ENCODE measurements at places on chromosomes 1 and 21.

GRCh38 chr1:204989266-204990058 is 53.5 kb upstream of the CNTN2 start:
- DNase-seq, result peak; percentile 10

DNA sequence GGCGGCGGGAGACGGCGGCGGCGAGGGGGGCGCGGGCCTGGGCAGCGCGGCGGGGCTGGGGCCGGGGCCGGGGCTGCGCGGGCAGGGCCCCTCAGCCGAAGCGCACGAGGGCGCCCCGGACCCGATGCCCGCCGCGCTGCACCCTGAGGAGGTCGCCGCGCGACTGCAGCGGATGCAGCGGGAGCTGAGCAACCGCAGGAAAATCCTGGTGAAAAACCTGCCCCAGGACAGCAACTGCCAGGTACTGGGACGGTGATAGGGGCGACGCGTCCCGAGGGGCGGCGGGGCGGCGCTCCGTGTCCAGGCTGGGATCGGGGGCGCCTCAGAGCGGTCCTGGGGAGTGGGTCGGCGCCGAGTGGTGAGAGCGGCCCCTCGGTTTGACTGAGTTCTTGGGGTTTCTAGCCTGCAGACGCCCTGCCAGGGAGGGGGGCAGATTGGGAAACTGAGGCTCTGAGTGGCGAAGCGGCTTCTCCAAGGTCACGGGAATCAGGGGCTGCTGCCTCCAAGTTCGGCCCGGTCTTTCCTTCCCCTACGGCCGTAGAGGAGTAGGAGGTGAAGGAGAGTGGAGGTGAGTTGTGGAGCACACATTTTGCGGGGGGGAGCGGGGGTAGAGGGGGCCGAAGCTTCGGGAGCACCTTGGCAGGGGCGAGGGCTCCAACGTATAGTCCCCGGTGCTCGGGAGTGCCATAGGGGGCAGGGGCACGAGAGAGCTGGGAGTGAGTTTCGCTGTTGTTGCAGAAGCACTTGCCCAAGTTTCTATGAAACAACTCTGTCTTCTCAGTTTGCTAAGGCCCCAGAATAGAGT is 508 bp downstream of the RAVER2 start:
- DNase-seq, result no peak

GRCh38 chr21:38286739-38287471 is 30.1 kb downstream of the KCNJ15 start:
- DNase-seq, result no peak

GRCh38 chr21:35178827-35179226 is 129.7 kb upstream of the RUNX1 start:
- DNase-seq, result no peak

DNA sequence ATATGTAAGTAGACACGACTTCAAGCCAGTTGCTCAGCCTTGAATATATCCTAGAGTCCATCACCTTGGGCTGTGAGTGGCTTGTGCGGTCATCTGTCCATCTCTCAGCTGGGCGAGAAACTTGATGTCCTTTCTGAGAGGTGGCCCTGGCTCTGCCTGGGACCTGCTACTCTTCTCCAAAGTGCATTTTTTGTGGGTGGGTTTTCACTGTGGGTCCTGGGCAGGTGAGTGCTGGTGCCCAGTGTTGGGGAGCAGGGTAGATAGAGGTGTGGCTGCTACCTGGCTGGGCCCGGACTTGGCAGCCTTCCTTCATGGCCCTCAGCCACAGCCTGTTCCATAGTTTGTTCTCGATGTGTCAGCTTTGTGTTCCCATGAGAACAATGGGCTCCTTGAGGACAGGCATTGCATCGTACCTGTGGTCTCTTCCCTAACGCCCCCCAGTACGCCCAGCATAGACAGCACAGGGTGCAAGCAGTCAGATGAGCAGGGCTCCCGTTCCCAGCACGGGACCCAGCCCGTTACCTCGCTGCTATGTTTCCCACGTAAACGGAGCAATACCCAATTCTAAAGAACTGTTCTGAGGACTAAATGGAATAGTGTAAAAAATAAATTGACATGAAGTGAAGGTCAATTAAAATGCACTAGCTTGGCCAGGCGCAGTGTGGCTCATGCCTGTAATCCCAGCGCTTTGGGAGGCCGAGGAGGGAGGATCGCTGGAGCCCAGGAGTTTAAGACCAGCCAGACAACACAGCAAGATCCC is 877 bp upstream of the SLX9 start:
- DNase-seq, result no peak

- DNase-seq, result no peak
Measured at GRCh38 chr21:44765231-44766013, 36.2 kb downstream of the UBE2G2 start.

DNA sequence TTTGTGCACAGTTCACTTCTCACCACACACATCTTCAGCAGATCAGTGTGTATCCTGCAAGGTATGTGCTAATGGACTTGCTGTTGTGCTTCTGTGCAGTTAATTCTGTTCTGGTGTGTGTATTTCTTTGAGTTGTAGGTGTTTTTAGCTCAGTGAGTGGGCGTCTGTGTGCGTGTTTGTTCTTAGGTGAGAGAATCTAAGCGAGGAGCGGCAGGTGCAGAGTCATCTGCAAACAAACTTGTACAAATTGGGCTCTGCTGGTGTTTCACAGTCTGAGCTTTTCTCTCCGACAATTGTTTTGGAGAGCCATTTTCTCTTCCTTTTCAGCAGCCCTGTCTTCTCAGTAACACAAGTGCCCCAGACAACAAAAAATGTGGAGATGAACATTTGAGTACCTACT is 43.6 kb downstream of the ACP6 start:
- no peak for DNase-seq

GRCh38 chr1:71228241-71228640 is 147.4 kb upstream of the ZRANB2 start:
- no peak for DNase-seq

GRCh38 chr1:227729881-227730629 is 5.0 kb downstream of the JMJD4 start:
- no peak for DNase-seq

GRCh38 chr21:33478182-33478581 is 1.6 kb downstream of the TMEM50B start:
- no peak for DNase-seq

DNA sequence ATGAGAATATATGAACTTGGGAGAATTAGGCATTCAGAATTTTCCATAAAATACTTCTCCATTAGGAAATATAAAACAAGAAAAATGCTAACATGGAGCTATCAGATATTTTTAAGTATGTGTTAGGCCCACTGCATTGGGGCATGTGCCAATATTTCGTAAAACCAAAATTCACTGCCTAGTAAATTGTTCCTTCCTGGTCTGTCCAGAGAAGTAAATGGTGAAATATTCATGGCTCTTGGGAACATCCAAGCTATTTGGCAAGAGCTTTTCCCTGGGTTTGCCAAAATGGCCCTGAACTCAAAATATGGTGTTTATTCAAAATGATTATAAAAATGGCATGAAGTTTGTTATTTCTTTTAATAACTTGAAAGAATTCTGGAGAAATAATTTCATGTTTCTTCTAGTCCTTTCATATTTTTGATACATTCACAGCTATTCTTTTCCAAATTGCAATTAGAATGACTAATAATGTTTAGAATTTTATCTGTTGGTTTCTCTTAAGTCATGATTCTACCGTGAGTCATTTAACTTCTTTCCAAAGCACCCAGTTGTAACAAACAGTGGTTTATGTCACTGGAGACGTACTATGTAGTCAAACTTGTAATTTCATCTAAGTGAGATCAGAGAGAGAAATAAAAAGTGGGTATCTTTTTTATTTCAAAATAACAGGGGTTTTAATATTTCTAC is 25.7 kb upstream of the SLC19A2 start:
- no peak for DNase-seq

- no peak for DNase-seq
Measured at GRCh38 chr1:6584126-6585080, 4.6 kb downstream of the ZBTB48 start.

GRCh38 chr1:162471290-162471853 is 26.2 kb upstream of the UHMK1 start:
- no peak for DNase-seq

- DNase-seq, result no peak
Measured at GRCh38 chr21:15567191-15567590, 162.6 kb upstream of the USP25 start.

DNA sequence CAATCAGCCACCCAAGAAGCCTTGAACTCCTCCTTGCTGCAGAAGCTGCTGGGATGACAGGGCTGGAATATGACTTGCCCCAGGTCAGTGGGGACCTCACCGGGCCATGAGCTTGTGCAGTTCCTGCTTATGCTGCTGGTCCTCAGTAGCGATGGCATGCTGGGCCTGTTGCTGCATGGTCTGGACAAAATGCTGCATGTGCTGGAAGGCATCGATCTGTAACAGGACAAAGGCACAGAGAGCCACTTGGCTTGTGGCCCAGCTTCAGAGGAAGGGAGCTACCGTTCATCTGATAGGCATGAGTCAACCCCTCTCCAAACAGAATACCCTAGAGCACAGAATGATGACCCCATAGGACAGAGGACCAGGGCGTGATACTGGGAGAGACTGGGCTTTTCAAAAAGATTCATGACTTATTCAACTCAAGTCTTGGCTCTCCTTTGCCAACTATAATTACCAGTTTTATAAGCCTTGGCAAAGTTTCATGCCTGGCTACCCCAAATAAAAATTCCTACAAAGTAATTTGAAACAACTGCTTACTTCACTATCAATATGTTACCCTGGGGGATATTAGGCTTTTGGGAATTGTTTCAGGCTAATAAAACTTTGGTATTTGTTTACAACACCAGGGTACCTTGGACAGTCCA is 34.7 kb upstream of the EXOSC10 start:
- no peak for DNase-seq

DNA sequence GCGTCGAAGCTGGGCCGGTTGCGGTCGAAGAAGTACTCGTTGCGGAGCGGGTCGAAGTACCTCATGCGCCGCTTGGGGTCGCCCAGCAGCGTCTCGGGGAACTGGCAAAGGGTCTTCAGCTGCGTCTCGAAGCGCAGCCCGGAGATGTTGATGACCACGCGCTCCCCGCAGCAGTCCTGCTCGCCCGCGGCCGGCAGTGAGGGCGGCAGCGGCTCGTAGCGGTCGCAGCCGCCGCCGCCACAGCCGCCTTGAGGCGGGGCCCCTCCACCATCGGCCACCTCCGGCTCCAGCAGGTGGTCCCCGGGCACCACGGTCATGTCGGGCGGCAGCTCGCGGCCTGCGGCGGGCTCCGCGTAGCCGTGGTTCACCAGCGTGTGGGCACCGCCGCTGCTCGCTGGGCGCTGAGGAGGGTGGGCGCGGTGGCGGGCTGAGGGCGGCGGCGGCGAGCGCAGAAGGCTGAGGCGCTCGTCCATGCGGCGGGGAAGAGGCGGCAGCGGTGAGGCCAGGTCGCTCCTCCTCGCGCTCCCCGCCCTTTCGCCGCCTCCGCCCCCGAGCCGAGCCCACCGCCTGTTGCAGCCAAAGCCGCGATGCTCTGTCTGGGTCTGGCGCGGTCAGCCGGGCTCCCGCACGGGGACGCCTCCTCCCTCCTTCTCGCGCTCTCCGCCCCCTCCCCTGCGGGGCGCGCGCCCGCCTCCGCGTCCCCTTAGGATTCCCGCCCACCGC is at the start of gene KCNA3:
TSS of gene KCNA3 (minus strand) at position 604 of the 723 bp plus-strand sequence. CDS start at position 473, 131 bp downstream.
- no peak for DNase-seq

- no peak for DNase-seq
Measured at GRCh38 chr1:54781023-54781723, 16.9 kb upstream of the PARS2 start.

DNA sequence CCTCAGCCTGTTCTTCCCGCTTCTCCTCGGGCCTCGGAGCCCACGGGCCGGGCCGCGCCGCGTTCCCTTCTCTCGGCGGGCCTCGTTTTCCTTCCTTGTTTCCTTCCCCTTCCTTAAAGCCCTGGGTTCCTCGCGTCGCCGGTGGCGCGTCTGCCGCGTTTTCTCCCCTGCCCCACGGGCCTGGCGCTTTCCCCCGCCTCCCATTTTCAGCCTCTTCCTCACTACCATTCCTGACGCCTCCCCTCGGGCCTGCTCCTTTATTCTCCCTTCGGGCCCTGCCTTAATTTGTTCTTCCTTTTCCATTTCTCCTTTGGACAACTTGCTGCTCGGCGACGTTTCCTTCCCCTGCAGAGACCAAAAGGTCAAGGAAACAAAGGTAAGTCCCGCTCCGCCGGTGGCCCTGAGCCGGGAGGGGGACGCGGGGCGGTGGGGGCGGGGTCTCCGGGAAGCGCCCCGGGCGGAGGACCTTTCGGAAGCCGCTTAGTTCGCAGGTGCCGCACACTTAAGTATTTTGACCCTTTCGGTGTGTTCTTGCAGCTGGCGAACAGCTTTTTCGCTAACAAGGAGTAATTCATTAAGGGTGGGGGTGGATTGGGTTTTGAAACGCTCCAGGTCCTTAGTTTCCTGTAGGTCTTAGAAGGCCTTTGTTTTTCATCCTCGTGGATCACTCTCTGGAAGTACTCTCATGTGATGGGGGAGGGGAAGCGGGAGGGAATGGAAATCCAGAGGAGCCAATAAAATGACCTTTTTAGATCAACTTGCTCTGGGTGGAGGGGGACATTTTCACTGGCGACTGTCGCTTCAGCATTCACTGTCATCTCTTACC is 780 bp downstream of the YTHDF2 start:
- peak; percentile 4 for DNase-seq

- DNase-seq, result no peak
Measured at GRCh38 chr1:97145321-97145956, 423.9 kb downstream of the PTBP2 start.

DNA sequence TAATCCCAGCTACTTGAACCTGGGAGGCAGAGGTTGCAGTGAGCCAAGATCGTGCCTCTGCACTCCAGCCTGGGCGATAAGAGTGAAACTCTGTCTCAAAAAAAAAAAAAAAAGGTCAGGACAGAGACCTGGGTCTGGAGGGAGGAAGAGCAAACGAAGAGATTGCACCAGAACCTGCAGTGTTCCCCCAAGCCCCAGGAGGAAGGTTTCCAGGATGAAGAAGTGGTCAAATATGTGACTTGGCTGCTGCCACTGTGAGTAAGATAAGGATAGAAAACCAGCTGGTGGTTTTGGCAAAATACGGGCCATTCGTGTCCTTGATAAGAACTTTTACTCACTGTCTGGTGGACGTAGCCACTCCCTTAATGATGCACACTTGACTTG is 42.2 kb downstream of the CLDN14 start:
- DNase-seq, result no peak

- no peak for DNase-seq
Measured at GRCh38 chr1:205127646-205128045, 5.9 kb upstream of the RBBP5 start.

- DNase-seq, result no peak
Measured at GRCh38 chr1:244636488-244637259, 16.3 kb upstream of the DESI2 start.

DNA sequence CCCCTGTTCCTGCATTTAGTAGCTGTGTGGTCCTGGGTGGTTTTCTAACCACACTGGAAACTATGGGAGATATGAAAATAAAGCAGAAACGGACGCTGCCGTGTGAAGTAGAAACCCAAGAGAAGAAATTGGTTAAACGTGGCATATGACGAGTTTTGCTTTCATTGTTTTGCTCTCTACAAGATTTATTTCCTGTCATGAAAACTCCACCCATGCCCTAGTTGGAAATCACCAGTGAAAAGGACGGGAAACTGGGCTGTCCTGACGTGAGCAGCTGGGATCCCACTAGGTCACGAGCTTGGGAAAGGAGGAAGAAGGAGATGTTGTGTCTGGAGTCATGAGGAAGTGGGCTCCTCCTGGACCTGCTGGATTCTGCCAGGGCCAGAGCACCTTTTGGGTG is 120.8 kb upstream of the GADD45A start:
- DNase-seq, result no peak
